Upper lobe of right lung (tissue), 1 donor: ENCODE measurements at places on chromosomes 5 and 9.
A peak's percentile ranks its signal among the peaks of the same experiment; 100 is the strongest.

DNA sequence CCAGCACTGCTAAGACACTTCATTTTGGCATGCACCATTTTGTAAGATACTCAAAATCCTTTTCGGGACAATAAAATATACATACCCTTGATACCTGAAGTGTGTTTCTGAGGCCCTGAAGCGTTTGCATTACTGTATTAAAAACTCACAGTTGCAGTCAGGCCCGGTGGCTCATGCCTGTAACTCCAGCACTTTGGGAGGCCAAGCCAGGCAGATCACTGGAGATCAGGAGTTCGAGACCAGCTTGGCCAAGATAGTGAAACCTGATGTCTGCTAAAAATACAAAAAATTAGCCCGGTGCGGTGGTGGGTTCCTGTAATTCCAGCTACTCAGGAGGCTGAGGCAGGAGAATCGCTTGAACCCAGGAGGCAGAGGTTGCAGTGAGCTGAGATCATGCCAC lies 2.5 kb upstream of the EIF4EBP3 start:
- no peak for DNase-seq

GRCh38 chr5:170357955-170358444 lies 31.2 kb downstream of the KCNMB1 start:
- peak; percentile 87 for DNase-seq

DNA sequence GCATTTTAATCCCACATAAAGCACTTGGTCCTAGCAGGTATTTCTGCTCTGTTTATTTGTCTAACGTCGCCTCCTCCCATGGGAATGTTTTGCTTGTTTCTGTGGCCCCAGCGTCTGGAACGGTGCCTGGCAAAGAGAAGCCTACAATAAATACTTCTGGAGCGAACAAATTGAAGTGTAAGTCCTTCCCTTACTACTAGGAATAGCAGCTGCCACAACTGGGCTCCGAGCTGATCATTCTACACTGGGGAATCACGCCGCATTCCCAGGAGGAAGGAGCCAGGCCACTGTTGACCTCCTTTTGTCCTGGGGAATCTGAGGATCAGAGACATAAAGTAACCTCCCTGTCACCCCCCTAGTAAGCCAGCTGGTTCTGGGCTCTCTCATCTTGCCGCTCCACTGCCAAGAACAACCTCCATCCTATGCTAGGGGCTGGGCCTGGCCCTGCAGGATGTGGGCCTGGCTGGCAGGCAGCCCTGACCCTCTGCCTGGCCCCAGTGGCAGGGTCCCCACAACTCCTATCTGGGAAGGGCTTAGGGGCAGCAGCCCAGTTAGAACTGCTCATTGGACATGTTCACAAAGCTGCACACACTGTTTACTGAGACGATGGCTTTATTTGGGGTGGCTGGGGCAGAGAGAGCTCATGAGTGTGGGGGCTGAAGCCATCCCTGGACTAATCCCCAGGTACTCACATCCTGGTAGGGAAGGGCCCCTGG lies 82.8 kb downstream of the GTF3C4 start:
- DNase-seq: peak; percentile 66

- no peak for DNase-seq
These were observed 86.3 kb upstream of the TAF11L2 start for GRCh38 chr5:17411436-17412402.

GRCh38 chr5:71828291-71829040 lies 109.4 kb downstream of the CARTPT start:
- no peak for DNase-seq

DNA sequence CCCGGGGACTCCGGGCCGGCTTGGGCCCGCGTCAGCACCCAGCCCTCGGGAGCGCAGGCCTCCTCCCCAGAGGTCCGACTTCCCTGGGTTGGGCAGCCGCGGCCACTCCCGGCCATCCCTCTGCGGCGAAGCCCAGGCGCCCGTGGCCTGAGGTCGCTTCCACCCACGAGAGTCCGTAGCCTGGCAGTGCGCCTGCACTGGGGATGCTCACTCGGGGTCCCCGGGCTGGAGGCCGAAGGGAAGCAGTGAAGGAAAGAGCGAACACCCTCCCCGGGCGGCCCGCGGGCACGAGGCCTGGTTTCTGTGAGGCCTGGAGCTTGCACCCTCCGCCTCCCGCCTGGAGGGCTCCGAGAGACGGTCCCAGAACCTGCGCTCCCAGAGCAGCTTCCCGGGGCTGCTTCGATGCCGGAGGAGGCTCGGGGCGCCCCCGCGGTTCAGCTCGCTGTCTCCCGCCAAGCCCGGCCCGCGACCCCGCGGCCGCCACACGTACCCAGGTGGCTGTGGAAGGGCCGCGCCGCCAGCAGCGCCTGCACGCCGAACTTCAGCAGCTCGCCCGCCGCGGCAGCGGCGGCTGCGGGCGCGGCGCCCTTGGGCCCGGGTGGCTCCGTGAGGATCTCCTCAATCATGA lies 607 bp downstream of the BARX1 start:
- DNase-seq: no peak

DNA sequence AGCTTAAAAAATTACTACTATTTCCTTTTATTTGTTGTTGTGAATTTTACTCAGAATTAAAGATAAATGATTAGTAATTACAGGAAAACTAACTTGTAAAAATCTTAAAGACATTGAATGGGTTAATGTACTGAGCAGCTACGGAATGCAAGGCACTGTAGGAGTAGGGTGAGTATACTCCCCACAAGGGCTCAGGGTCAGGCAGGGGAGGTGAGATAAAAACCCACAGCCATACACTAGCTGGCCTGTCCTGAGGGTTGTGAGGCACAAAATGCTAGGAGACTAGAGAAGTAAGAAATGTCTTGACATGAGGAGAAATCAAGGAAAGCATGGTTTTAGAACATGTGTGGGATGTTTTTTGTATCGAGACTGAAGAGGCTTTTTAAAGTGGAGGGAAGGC lies 13.4 kb downstream of the ZBED3 start:
- no peak for DNase-seq

GRCh38 chr5:66863243-66864170 lies 267.3 kb downstream of the MAST4 start:
- no peak for DNase-seq

- no peak for DNase-seq
These were observed 180.0 kb downstream of the FGF18 start for GRCh38 chr5:171599411-171599810.

GRCh38 chr5:8826508-8826907 lies 719.4 kb downstream of the SEMA5A start:
- DNase-seq: no peak

- DNase-seq: no peak
These were observed 42.1 kb downstream of the UBQLN1 start for GRCh38 chr9:83665580-83666200.

DNA sequence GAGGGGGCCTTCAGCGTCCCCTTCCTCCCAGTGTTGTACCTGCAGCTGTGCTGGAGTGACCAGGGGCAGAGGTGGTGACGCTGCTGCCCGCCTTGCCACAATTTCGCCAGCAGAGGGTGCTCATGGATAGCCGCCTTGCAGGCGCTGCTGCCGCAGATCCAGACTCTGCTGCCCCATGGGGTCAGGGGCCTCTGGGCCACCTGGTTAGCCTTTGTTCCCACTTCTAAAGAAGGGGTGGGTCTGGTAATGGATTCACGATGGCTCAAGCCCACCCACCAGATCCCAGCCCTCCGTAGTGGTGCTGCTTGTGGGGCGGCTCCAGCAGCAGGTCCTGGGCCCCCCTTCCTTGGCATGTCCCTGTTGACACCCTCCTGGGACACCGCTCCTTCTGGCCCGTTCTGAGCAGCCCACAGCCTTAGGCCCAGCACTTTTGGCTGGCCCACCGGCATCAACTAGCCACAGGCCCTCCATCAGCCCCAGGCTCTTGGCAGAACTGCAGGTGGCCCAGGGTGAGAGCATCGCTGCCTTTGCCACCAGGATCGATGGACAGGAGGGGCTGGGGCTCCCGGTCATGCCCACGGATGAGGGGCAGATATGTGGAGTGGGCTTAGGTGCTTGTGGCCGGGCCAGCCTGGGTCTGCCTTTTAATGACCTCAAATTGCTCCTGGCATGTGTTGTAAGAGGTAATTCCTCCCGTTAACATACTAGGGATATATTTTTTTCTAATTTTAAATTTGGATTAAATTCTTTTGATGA lies 57.2 kb downstream of the COL5A1 start:
- peak; percentile 84 for DNase-seq

- no peak for DNase-seq
These were observed 2.6 kb upstream of the ENC1 start for GRCh38 chr5:74643111-74643562.
